ENCODE measurements at places on chromosomes 3 and 15.

GRCh38 chr15:43286074-43286473 is 19.3 kb upstream of the TGM5 start:
- no peak for DNase-seq

DNA sequence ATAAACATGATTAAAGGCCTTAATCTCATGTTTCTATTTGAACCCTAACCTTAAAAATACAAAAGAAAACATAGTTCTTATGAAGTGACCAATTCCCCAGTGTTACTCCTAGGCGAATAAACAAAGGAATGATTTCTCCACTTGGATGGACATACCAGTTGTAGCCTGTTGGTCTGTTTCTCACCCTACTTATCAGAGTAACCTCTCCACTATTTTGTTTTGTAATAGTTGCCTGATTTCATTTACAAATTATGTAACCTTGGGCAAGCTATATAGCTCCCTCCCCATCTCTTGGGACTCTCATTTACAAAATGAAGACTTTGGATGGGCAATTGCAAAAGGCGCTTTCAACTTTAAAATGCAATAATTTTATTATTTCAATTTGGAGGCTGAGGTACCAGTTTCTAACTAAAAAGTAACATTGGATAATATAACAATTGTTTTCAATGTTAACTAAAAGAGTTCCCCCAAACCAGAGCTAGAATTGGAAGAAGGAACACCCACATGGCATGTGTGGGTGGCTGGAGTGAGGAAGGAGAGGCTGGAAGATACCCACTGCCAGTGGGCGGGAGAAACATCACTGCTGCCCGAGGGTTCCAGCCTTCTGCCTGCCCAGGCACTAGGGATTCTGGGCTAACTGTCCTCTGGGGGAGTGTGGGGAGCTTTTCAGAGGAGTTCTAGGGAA is 74.2 kb downstream of the RFTN1 start:
- no peak for DNase-seq

GRCh38 chr3:180657094-180657493 is 22.2 kb downstream of the CCDC39 start:
- DNase-seq: no peak

- no peak for DNase-seq
Measured at GRCh38 chr3:123420416-123420968, 28.4 kb downstream of the ADCY5 start.

DNA sequence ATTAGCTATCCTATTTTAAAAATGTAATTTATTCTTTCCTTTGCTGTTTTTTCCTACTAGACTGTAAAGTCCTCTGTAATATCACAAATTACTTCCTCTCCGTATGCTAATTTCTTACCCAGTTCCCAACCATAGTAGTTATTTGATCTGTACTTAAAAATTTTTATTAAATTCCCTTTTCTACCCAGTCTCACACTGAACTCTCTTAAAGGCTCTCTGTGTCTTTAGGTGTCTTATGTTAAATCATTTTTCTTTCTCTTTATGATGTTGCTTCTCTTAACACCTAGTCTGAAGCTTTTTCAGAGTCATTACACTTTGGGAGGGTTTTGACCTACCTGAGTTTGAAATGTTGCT is 378.6 kb downstream of the NSUN3 start:
- no peak for DNase-seq
